Fibroblast of mammary gland (primary cell): ENCODE measurements at places on chromosomes 6 and 20.
A peak's percentile ranks its signal among the peaks of the same experiment; 100 is the strongest.

DNA sequence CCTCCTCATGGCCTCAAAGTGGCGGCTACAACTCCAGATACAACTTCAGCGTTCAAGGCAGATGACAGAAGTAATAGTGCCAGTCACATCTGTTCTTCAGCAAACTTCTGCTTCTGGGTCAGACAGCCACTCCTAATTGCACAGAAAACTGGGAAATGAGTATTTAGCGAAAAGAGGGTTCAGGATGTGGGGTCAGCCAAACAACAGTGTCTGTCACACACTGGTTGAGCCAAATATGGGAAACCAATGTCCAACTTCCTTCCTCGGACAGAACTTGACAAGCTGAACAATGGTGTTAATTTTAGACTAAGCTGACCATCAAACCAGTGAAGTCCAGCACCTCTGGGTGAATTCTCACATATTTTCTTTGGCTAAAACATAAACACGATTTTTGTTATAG lies 22.1 kb downstream of the NUDT3 start:
- DNase-seq: no peak

DNA sequence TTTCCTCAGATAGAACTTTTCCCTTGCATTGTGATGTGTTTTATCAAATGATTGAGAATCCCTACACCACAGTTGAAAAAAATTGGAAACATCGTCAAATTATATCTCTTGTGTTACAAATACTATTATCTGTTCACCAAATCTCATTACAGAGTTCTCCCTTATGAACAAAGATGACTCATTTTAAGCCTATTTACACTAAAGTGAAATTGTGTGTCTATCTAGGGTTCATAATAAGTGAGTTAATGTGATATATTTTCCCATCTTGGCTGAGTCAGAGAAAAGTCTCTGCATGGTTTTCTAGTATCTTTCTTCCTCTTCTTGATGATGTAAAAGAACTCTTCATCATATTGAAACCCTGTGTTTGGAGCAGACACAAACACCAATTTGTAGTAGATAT lies 1263.3 kb upstream of the EYS start:
- DNase-seq: no peak

DNA sequence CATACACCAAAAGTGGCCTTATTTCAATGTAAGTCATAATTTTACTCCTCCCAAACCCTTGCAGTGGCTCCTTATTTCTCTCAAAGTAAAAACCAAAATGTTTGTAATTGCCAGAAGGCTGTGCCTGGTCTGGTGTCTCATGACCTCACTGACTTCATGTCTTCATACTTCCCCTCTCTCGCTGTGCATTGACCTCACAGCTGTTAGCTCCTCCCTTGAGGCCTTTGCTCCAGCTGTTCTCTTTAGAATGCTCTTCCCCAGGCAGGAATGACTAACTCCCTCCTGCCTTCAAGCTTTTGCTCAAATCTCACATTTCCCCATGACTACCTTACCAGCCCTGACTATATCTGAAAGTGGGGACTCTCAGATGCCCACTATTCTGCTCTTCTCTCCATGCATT lies 83.3 kb downstream of the MTFR2 start:
- peak; percentile 28 for DNase-seq

DNA sequence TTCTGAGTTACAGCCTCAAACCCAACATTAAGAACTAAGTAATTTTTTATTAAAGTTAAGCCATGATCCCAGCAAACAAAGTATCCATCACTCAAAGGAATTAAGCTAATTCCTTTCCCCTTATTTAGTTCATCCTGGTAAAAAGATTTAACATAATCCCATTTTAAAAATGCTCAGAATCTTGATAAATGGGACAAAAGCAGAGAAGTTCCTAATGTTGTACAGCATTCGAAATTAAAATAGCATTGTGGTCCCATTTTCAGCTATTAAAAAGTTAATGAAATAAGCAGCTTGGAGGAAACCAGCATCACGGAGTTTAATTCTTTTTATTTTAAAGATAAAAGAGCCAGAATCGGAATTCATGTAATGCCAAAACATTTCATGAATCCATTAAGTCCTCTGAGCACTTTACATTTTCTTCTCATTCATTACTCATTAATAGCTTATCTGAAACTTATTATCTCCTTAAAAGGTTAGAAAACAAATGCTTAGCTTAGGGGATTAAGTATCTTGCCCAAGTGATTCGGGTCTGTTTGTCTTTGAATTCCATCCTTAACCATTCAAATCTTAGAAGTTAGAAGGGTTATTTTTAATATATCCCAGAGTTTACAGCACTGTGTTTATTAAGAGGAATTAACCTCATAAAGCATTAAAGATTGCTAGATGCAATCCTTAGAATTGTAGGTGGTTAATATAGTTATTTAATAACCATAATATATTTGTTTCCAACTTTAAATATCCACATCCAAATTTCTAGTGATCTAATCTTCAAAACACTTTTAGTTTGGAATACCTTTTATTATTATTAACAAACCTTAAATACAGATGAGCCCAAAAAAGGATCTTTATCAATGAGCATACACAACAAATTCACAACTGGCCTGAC lies 11.2 kb downstream of the RBM39 start:
- no peak for DNase-seq

GRCh38 chr6:147390909-147391536 lies 117.5 kb upstream of the SAMD5 start:
- DNase-seq: peak; percentile 28

DNA sequence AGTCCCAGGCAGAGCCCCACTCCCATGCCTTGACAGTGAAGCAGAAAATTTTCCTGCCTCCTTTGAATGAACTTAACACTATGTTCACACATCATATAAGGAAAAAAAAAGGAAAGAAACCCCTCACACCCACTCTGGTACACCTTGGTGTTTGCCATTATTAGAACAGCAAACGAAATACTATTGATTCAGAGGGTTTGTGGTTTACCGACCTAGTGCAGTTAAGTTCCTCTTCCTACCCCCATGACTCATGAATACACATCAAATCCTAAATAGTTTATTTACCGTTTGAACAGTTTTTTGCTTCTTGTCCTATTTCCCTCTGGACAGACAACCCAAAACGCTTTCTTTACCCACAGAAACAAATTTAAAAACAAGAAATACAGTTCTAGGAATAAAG lies 237.7 kb downstream of the FOXA2 start:
- no peak for DNase-seq
